Fibroblast of upper back skin (primary cell): ENCODE measurements at places on chromosomes 5 and 9.

DNA sequence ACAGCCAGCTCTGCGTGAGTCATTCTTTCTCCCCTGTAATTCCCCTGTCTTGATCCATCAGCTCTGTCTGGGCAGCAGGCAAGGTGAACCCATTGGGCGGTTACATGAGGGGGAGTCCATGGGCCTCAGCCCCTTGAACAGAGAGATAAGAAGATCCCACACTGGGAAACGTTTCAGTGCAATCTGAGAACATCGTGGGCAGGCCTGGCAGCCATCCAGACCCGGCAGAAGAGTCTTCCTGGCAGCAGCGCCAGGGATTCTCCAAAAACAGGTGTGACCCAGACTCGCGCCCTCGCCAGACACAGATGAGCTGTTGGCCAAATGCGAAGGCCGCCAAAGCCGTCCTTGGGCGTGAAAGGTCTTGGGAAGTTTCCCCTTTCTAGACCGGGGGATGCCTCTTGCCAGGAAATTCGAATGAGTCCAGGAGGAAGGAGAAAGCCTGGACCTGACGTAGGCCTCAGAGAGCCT is 6.4 kb upstream of the SLC12A7 start:
- peak; percentile 33 for DNase-seq

GRCh38 chr9:38359297-38359653 is 33.2 kb upstream of the ALDH1B1 start:
- DNase-seq = no peak

DNA sequence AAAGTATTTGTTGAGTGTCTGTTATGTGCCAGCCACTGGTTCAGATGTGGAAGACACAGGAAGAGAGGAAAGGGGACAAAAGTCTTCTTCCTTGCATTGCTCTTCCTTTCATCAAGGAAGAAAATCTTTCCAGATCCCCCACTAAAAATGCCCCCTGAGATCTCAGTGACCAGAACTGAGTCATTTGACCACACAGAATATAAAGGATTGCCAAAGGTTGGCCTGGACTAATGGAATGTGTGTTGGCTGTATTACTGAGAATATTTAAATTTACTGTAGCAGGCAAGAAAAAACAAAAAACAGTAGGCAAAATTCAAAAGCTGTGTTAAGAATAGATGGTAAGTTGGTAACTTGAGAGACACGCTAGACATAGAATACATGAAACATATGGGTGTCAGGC is 10.0 kb upstream of the SEPTIN8 start:
- peak; percentile 78 for DNase-seq

GRCh38 chr5:140142856-140143255 is 17.1 kb downstream of the IGIP start:
- DNase-seq = no peak

GRCh38 chr5:179357031-179357430 is 11.8 kb upstream of the ADAMTS2 start:
- DNase-seq = no peak

DNA sequence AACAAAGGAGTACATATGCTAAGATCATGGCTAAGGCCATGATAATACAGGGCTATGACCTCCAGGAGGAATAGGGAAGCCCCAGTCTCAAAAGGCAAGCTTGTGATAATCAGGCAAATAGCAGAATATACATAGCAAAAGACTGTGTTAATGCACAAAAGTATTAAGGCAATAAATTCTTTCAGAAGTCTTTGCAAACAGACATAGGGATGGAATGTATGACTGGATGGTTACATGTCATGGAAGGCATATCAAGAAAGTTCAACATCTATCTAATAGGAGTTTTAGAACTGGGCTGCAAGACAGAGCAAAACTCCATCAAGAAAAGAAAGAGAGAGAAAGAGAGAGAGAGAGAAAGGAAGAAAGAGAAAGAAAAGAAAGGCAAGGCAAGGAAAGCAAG is 264.5 kb upstream of the CDH6 start:
- no peak for DNase-seq

GRCh38 chr5:150258130-150258529 is 31.4 kb downstream of the CAMK2A start:
- DNase-seq = peak; percentile 34

DNA sequence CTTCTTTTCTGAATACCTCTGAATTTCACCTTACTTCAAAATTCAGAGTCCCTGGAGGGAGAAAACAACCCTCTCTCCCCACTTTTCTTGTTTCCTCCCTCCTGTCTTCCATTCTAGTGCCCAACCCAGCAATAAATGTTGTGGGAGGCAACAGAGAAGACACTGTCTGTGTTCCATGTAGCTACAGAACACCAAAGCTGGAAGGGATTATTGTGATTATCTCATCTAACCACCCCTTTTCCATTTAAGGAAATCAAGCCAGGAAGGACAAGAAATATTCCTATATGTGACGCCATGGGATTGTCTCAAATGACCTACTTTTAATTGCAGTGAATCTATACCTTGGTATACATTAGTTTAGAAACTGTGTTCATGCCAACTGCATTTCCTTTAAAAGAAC is 476.6 kb upstream of the TNC start:
- peak; percentile 80 for DNase-seq

DNA sequence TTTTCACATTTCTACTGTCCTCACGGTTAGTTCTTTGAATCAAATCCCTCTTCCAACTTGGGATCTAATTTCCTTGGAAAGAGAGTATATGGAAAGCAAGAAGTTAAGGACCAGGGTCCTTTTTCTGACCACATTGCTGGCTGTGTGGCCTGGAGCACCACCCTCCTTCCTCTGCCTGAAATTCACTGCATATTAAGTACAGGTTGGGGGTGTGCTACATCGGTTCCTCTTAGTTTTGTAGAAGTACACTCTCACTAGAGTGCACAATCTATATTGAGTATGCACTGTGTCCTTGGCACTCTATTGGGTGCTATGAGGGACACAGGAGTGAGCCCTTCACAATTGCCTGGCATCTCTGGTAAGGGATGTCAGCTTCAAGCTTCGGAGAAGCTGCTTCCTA is 53.8 kb upstream of the KLF9 start:
- DNase-seq = no peak

DNA sequence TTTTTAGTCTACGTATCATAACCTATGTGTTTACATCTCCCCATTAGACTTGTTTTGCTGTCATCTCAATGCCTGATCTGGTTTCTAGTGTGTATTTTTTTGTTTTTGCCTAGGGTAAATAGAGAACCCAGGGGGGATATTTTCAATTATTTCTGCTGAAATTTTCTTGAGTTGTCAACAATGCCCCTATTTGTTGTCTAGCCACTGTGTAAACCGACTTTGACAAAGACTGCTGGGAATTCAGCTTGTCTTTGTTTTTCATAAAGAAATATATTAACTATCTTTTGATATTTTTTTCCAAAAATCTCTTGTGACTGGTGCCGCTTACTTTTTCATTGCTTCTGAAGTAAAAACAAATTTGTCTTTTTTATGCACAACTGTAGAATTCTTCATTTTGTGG is 28.1 kb downstream of the MACIR start:
- DNase-seq = no peak

DNA sequence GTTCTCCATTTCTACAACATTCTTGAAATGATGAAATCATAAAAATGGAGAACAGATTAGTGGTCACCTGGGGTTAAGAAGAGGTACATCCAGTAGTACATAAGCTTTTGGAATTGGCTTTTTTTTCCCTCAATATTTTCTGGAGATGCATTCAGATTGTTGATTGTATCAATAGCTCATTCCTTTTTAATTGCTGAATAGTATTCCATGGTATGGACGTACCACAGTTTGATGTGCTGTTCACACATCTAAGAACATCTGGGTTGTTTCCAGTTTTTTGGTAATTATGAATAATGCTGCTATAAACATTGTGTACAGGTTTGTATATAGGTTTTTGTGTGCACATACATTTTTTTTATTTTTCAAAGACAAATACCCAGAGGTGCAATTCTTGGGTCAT is 130.0 kb downstream of the PPP2R2B start:
- DNase-seq = no peak

DNA sequence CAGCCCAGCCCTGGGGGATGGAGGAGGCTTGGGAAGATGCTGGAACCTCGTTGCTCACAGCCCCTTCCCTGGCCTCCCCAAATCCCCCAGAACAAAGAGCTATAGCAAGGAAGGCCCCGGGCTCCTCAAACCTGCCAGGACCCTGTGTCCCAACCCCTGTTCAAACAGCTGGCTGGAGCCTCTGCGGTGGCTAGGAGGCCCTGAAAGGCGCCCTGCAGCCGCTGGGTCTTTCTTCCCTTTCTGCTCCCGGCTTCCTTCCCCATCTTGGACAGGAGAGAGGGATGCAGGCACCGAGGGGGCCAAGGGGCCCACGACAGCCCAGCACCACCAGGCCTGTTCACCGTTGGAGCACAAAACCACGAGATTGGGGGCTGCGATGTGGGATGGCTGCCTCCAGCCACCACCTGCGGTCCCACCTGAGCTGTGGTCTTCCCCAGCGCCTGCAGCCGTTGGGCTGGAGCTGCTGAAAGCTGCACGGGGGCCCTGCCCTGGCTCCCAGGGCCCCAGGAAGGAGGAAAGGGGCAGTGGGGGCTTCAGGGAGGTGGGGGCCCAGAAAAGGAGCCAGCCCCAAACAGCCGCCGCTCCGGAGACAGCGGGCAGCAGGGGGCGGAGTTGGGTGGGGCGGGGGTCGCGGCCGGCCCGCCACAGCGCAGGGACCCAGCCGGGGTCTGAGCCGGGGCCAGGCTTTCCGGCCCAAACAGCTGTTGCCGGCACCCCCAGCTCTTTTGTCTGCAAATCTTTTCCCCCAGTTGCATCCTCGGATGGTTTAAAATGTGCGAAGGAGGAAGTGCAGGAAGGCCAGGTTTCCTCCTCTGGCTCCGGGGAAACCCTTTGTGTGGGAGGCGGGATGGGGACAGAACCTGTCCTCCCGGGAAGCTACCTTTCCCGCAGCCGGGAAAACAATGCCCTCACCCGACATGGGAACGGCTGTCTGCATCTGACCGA is 16.1 kb downstream of the NOTCH1 start:
- DNase-seq = no peak

DNA sequence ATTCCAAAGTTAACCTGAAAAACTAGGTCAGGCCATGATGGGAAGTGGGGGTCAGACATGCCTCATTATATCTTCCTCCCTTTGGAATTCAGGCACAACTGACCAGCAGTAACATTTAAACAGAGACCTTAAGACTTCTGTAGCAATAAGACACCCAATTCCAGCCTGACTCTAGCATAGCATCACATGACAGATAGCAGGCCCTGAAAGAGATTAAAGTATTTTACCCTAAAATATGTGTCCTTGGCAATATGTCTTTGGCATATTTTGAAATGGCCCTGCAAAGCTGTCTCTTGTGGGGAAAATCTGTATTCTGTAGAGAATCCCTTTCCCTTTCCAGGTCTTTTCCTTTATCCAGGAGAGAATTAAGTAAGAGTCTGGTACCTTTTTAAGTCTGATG is 34.3 kb downstream of the S1PR3 start:
- DNase-seq = no peak

DNA sequence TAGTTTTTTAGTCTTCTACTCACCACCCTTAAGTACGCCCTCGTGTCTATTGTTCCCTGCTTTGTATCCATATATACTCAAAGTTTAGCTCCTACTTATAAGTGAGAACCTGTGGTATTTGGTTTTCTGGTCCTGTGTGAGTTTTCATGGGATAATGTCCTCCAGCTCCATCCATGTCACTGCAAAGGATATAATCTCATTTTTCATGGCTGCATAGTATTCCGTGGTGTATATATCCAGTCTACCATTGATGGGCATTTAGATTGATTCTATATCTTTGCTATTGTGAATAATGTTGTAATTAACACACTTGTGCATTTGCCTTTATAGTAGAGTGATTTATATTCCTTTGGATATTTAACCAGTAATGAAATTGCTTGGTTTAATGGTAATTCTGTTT is 579.9 kb downstream of the CDH18 start:
- no peak for DNase-seq

DNA sequence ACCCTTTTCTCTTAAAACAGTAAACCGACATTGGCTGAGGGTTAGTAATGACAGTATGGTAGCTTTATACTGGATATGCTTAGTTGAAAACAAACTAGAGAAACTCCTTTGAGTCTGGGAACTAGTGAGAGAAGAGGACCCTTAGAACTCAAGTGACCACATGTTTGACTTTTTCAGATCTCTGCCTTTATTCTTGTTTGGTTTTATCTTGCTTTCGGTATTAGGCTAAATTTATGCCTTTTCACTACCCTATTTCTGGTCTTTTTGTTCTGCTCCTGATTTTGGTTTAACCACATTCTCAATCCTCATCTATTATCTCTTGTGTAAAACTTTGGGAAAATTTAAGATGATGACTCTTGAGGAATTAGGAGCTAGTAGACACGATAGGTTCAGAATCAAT is 11.0 kb downstream of the SNAPC3 start:
- no peak for DNase-seq

DNA sequence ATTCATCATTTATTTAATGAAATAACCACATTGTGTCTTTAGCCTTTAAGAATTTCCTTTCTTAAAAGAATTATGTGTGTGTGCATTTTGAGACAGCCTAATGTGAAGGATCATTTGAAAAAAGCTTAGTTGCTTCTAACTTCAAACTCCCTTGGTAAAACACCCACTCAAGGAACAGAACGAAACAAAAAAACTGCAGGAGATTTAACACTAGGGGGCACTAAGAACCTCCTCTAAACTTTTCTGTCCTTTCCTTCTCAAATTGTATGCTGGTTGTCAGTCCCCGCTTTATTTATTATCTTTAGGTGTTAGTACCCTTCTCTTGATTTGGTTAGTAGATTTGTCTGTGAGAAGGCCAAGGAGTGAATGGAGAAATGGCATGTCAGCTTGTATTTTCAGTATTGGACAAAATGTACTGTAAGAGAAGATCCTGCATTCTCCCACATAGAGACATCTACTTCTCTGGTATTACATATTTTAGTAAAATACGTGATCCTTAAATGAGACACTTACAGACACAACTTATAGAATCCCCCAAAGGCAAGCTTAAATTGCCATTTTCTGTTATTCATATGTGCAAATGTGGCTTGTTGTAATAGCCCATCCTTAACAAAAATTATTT is 229.7 kb downstream of the MRPS30 start:
- DNase-seq = peak; percentile 11

DNA sequence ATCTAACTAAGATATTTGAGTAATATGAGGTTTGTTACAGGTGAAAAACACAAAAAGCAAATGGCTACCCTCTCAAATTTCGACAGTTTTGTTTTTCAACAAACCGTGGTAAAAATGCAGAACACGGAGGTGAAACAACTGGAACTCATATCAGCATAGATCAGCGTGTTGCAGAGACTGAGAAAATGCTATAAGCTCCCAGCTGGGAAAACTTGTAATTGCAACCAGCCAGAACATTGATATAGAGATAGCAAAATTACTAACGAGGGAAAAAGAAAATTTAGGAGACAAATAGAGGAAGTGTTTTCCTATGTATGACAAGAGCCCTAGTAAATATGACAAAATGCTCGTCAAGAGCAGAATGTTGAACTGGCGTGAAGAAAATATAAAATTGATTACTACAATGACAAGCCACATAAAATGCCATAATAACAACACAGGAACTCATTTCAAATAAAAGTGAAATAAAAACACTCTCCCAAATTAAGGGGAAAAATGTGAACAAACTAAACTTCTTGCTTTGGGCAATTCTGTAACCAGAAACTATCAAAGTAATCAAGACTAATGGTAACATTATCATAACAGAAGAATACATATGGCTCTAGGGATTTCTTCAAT is 1989.8 kb downstream of the EFNA5 start:
- no peak for DNase-seq
